ENCODE measurements at places on chromosomes 5 and 9.

DNA sequence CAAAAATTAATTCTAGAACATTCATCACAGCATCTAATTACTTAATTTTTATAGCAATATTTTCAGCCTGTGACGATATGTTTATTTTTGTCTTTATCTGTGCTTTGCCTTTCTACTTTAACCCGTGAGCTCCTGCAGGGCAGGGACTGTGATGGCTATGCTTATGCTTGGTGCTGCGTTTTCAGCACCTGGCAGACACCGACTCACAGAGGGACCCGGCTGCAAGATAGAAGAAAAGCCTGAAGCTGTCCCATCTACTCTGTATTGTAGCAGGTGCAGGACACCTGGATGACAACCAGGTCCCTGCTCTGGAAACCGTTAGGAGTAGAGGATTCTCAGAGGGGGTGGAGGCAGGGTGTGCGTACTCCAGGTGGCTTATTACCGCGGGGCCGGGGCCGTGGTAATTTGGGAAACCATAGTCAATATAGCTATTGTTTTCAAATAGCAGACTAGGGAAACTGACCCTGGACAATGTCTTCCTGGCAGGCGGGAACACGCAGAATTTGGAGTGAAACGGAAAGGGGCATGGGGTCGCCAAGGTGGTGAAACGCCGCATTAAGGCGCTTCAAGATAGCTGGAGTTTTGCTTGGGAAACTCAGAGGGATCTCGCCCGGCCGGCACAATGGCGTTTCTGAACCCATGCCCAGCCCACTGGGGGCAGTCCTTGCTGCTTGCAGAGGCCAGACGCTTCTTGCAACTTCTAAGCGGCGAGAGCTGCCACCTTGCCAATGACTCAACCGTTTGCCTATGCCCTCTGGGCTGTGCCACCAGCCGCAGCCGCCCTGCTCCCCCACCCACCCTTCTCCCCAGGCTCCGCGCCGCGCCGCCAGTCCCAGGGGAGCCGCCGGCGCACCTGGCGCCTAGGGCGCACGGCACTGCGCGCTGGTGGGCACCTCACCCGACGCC, 140.1 kb upstream of the PALM2AKAP2 start:
- DNase-seq = no peak

GRCh38 chr9:109092051-109092580, 27.6 kb downstream of the TMEM245 start:
- DNase-seq = no peak

- no peak for DNase-seq
These were observed 134.2 kb upstream of the C6 start for GRCh38 chr5:41347569-41347968.

- DNase-seq = no peak
These were observed 121.0 kb upstream of the RPS23 start for GRCh38 chr5:82399111-82399510.

DNA sequence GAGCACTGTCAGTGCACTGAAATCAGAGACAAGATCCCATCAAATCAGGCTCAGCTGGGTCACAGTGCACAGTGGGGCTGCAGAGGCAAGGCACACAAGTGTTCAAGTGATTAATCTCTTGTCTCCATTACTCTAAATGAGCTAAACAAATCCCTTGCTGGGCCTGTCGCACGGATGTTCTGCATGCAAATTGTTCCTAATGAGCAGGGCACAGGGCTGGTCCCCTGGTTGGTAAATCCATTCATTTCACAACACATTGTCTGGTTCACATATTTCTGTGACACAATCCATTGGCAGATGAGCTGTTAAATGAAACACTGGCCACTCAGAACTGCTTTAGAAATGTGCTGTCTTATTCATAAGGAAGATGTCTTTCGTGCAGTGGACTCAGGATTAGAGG, 167.9 kb upstream of the BRINP1 start:
- DNase-seq = no peak

- no peak for DNase-seq
These were observed 3.6 kb upstream of the SLC1A3 start for GRCh38 chr5:36602704-36603321.

DNA sequence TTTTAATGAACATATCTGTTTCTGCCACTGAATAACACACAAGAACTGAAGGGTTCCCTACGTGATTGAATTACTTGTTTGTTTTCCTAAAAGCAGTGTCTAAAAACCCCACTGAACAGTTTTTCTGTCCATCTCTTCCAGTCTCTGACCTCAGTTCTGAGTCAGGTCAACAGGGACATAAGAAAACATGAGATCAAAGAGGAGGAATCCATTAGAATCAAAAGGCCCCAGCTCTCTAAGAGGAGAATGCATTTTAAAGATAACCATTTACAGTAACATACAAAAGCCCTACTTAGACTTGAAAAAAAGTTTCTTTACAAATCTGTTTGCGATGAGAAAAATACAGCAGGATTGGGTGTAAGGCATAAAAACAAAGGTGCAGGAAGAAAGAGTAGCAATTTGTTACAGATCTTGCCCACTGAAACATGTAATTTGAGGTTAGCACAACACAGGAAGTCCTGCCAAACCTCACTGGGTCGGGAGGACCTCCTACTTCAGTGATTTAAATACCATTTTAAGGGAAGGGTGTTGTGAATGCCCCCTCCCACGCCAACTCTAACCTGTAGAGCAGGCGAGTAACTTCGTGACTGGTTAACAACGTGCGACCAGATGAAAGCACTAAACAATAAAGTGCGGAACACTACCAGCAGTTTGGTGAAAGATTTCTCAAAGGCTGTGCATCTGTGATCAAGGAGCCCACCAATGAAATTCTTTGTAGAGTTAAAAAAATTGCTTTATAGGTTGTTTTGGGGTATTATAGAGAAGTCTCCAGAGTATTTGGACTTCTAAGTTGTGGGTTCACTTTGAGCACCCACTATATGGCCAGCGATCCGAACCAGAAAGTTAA, 1.3 kb downstream of the QSOX2 start:
- no peak for DNase-seq

DNA sequence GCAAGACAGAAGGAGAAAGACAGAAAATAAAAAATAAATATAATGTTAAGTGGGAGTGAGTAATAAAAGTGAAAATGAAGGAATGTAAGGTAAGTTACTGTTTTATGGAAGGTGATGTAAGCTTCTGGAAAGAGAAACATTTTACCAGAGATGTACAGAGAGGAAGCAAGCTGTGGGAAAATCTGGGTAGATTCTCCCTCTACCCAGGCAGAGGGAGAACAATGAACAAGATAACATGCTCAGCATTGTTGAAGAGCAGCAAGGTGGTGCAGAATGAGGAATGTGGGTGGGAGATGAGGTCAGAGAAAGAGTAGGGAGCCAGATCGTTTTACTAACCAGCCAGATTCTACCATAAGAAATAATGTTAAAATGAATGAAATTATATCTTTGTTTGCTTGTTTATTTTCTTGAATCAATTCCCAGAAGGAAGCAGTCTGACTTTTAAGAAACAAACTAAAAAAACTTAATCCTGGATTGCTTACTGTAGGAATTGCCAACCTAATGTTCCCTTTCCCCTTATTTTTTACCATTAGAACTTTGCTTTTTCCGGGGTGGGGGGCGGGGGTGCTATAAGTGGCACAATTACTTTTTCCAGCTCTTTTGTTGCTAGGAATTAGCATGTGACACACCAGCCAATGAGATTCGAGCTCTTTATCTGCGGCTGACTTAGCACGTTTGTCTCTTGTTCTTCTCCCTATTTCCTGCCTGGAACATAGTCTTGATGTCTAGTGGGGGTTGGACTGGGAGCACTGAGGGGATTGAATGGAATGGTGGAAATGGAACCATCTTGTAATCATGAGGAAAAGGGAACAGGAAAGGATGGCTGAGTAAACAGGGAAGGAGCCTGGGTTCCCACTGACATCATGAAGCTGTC, 356.7 kb downstream of the TMEM167A start:
- DNase-seq = no peak

DNA sequence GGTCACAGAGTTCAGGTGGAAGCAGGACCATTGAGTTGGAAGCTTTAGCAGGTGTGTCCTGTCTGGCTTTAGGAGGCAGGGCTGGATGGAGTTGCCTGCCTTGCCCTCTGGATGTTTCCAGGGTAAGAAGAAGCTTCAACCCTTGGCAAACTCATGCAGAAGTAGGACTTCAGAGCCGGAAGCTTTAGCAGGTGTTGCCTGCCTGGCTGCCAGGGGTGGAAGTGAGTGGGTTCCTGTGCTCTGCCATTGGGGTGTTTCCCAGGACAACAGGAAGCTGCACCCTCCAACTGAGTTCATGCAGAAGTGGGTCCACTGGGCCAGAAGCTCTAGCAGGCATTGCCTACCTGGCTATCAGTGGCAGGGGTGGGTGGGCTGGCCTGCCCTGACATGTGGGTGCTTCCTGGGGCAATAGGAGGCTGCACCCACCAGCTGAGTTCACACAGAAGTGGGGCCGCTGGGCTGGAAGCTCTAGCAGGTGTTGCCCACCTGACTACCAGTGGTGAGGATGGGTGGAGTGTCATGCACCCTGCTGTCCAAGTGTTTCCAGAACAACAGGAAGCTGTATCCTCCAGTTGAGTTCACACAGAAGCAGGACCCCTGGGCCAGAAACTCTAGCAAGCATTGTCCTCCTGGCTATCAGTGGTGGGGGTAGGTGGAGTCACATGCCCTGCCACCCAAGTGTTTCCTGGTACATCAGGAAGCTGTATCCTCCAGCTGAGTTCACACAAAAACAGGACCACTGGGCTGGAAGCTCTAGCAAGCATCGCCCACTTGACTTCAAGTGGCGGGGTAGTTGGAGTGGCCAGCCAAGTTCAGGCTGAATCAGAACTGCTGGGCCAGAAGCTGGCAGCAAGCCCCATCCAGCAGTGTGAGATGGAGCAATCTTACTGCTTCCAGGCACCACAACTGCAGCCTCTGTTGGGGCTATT, 24.6 kb downstream of the LOX start:
- no peak for DNase-seq

DNA sequence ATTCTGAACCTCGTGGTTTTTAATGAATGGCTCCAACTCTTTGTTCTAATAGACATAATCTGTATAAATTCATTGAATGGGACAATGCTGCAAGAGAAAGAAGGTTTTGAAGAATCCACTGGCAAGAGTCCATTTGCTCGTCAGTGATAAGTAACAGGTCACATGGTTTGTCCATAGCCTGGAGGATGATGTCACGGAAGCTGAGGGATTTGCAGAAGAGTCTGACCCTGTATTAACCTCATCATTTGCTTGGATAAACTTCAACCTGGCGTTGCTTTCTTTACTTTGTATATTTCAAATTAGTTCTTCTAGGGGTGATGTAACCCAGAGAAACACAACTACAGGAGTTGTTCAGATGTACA, 197.4 kb downstream of the GAS1 start:
- DNase-seq = no peak

DNA sequence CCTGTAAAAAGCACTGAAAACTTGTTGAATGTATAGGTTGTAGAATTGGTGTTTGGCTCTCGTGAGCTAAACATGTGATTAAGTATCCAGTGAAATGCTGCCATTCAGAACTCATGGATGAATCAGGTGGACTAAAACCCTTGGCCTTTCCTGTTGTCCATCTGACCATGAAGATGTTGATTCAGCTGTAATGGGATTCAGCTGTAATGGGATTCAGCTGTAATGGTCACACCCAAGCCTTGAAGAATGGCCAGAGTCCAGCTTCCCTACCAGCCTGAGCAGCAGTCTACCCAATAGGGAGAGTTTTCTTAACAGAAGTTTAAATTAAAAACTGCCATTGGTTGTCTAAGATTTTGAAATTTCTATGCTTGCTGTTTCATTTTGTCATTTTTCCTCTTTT, 18.1 kb downstream of the MAMDC2 start:
- no peak for DNase-seq

DNA sequence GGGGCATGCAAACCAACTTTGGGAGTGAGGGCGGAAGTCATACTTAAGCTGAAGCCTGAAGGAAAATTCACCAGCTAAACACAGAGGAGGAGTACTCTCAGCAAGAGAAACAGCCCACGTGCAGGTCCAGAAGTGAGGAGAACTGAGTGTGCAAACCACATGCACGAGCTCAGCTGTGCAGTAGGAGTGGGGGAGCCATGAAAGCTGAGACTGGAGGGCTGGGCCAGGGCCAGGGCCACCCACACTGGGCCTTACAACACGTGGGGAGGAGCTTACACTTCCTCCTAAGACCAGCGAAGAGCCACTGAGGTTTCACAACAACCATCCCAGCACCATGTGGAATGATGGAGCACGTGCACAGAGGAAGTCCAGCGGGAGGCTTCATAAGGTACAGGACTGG, 9.3 kb upstream of the WWC1 start:
- DNase-seq = no peak

DNA sequence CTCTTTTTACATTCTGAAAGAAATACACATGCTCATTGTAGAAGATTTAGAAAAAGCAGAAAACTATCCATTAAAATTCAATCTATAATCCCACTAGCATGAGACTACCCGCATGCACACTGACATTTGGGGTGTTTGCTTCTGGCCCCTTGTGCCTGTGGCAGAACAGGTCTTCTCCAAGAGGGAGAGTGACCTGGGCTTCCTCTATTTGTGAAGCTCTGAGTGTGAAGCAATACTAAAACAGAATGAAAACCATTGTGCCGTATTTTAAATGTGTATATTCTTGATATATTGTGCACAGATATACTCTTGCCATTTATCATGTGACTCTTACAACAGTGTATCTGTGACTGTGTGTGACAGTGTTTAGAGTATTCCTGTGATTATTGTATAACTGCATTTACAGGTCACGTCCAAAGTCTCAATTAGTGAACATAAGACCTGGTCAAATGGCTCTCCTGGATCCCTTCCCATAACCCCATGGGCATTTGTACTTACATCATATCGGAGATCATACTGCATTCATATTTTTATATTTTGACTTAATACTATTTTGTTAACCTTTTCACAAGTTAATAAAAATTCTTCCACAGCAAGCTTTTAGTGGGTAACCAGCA, 14.7 kb upstream of the CPEB4 start:
- DNase-seq = no peak

DNA sequence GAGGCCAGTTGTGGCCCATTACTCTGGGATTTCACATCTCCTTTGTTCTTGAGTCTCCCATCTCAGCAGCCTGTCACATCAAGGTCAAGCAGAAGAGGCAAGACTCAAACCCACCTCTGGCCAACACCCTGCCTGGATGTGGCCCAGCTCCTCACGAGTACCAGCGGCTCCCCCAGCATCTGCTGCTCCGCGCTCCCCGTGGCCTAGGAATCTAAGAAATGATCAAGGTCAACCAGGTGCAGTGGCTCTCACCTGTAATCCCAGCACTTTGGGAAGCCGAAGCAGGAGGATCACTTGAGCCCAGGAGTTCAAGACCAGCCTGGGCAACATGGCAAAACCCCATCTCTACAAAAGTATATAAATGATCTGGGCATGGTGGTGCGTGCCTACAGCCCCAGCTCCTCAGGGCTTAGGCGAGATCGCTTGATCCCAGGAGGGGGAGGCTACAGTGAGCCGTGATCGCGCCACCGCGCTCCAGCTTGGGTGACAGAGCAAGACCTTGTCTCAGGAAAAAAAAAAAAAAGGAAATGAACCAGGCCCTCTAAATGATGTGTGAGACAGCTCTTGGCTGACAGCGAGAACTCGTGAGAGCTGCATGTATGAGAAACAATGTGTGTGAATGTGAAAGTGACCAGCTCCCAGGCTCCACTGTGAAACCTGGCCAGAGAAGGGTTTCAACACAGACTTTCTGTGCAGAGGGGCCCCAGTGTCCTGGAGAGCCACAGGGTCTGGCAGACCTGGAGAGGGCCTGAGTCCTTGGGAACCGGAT, 61.6 kb upstream of the ANGPTL2 start:
- no peak for DNase-seq

GRCh38 chr5:128579093-128579492, 41.0 kb upstream of the FBN2 start:
- no peak for DNase-seq

GRCh38 chr5:111134864-111135263, 42.7 kb downstream of the WDR36 start:
- no peak for DNase-seq

- no peak for DNase-seq
These were observed 574.1 kb downstream of the PSAT1 start for GRCh38 chr9:78871086-78871451.

Measured in activated B cell treated with CpG ODN at 0.5 μM for 24 hours (primary cell).